ENCODE measurements at places on chromosomes 7 and 10. TPM values are rescaled to one million over a fixed set of nuclear protein-coding genes. Genes with fewer than 3 reads are reported as not detected.

The ABCC2 gene
- total RNA-seq: 0.24 TPM

The AKR1C8 gene
- total RNA-seq: 0.23 TPM

- DNase-seq: no peak
Observed at GRCh38 chr7:44213877-44214388, 13.2 kb downstream of the YKT6 start.

DNA sequence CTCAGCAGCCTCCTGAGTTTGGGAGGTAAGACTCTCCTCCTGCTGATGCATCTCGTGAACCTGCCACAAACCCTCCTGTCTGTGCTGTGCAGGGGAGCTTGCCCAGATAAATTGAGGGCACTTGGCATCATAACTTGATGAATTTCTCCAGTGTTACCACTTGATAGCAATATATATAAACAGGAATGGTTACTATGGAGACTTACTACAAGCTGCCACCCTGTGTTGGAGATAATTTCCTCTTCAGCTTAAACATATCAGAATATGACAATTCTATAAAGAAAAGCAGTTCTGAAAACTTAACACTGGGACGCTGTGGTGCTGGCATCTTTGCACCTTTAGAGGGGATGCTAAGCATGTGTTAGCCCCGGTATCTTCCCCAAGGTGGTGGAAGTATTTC lies 14.9 kb downstream of the PFKFB3 start:
- no peak for DNase-seq

DNA sequence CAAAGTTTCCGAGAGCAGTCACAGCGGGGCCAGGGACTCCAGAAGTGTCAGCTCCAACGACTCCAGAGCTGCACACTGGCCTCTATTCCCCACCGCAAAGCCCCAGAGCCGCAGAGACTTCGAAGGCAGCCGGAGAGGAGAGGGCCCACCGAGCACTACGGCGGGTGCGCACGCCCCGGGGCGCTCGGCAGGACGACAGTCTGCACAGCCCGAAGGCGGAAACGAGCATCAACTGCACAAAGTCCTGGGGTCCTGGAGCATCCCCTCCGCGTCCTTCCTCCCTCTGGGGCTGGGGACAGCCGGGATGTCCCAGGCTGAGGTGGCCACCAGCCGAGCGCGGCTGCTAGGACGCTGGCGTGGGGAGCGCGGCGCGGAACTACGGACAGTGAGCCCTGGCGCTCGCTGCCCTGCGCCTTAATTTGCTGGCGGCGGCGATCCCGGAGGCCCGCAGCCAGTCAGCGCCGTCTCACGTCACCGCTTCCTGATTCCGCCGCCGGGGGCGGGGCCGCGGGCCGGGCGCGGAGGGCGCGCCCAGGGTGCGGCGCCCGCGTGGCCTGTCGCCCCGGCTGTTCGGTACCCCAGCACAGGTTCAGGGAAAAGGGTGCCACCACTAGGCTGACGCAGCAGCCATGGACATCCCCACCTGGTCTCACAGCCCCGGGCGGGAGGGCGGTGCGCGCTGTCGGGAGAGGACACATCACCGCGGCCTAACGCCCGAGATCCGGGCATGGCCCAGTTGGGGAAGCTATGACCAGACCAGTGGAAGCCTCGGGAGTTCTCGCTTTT lies at the start of gene TBX20:
Gene TBX20 (minus strand): TSS at position 391 of the 786 bp plus-strand sequence. CDS start 480 bp downstream, outside the sequence.
- peak; percentile 48 for DNase-seq

The EBLN1 gene
- not detected for total RNA-seq

- peak; percentile 83 for DNase-seq
Observed at GRCh38 chr7:157432541-157432956, 95.7 kb downstream of the DNAJB6 start.

GRCh38 chr7:102275123-102275703 lies 11.5 kb upstream of the SH2B2 start:
- no peak for DNase-seq

DNA sequence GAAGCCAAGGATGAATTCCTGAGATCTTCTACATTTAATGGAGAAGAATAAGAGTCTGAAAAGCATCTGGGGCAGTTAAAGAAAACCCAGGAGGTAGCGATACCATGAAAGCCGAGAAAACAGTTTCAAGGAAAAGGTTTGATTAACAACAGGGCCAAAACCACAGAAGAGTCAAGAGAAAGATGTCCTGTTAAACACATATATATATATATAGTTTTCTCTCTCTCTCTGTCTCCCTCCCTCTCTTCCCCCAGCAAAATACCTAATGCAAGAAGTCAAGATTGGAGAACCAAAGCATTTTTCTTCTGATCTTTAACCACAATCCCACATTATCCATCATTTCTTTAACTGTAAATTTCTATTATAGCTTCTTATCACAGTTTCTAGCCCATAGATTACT lies 261.4 kb downstream of the SNX13 start:
- no peak for DNase-seq

The TMEM243 gene
- 86.3 TPM for total RNA-seq

Data from SJCRH30 (cell line).